ENCODE measurements at places on chromosomes 2 and 18.

DNA sequence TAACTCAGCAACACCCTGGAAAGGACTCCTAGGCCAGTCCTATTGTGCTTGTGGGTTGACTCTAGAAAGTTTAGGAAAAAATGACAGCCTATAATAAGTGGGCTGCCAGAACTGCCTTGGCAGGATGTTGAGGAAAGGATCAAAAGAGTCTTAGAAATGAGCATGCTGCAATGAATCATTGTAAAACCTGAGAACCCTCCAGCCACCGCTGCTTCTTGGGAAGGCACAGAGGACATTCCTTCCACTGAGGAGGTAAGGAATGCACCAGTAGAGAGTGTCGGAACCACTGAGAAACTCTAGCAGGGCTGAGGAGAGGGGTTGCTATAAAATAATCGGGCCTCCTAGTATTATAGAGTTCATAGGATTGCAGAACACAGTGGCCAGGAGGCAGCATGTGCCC is 146.7 kb upstream of the SMIM21 start:
- no peak for DNase-seq

DNA sequence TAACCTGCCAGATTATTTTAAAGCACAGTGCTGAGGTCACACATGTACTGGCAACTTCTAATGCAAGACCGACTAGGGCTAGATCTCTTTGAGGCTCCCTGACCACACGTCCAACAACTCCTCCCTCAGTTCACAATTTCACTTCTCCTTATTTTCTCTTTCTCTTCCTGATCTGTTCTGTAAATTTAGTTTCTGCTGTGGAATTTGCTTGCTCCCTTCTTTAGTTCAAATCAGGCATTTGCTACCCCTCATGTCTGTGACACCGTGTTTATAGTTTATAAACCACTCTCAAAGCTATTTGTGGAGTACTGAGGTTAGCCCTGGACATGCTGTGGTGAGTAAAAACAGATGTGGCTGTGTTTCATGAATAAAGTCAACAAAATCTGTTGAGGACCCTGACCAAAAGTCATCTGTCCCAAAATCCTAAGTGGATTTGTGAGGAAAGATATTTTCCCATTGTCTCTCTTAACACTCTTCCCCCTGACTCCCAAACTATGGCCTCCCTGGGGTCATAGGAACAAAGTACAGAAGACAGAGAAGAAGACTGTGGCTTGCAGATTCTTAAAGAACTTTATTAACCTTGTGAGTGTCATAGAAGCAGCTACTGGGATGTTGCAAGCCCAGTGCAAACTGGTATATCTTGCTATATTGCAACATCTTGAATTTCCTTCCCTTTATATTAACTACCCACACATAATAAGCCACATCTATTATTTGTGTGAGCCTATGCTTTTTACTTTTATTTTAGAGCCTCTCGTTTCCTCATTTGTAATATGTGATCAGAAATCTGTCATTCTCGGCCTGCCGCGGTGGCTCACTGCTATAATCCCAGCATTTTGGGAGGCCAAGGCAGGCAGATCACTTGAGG is 3.5 kb upstream of the NAGK start:
- DNase-seq: no peak

GRCh38 chr2:229610333-229610732 is 104.0 kb downstream of the DNER start:
- DNase-seq: no peak

DNA sequence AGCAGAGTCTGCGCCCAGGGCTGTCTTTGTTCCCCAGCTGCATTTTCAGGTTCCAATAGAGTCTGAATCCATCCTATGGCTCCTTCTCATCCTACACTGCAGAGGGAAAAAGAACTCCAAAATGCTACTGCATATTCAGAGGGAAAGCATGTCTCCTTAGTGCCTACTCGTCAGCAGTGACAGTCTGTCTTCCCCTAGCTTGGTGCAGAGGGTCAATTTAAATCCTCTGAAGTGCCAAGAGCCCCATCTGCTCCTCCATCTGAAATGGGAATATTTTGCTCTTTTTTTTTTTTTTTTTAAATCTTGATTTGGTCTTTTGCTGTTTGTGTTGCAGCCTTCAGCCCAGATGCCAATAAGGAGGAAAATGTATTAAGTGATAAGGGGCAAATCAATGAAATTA is 199.3 kb downstream of the RNF144A start:
- no peak for DNase-seq

GRCh38 chr2:225156853-225157451 is 114.7 kb upstream of the DOCK10 start:
- DNase-seq: no peak

DNA sequence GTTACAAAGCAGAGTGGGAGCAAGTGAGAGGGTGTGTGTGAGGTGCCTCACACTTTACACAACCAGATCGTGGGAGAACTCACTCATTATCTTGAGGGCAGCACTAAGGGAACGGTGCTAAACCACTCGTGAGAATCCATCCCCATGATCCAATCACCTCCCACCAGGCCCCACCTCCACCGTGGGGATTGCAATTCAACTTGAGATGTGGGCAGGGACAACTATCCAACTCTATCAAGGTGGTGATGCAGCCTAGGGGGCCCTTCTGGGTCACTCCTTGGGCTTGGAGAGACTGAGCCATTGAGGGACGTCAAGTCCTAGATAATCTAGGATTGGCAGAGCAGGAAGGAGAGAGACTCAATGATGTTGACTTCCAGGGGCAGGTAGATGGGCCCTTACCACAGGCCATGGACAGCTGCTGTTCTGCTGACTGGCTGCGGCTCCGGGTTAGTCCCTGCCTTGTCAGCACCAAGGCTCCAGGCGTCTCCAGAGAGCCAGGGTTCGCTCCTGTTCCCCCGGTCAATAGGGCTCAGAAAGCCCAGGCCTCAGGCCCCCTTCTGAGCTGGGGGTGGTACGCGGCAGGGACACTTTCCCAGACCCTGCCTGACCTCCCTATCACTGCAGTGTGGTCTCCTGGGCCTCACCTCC is 193.2 kb upstream of the HS6ST1 start:
- no peak for DNase-seq

DNA sequence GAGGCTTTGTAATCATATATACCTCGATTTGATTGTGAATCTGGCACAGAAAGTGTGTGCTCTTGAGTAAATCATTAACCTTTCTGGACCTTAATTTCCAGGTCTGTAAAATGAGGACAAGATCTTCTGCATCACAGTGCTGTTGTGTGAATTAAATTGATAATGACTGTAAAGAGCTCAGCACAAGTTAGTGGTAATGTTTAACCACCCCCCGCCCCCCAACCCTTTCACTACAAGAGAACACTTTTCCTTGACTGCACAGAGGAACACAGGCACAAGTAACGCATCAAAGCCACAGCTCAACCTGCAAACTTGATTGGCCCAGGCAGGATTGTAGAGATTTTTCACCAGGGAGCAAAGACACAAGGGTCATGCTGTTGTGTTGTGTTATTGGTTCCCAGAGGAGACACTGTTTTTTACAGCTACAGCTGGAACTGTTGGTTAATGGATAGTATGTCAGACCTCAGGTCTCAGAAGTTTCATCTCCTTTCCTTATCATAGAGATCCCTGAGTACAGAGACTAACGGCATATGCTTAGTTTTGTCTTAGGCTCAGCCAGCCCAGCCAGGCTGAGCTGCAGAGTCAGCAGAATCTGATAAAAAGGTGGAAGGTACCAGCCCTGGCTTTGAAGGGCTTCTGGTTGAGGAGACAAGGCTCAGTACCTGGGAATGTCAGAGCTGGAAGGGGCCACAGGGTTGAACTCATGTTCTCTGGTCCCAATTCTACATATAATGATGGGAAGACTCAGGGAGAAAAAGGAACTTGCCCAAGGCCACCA is 10.6 kb downstream of the SETBP1 start:
- no peak for DNase-seq

DNA sequence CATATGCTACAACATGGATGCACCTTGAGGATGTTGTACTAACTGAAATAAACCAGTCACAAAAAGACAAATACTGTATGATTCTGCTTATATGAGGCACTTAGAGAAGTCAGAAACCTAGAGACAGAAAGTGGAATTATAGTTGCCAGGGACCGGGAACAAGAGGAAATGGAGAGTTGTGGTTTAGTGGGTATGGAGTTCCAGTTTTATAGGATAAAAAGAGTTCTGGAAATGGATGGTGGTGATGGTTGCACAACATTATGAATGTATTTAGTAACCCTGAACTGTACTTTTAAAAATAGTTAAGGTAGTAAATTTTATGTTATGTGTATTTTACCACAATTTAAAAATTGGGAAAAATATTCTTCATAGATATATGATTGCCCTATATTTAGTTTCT is 97.7 kb downstream of the DPP4 start:
- DNase-seq: no peak

GRCh38 chr2:693606-694005 is 16.4 kb upstream of the TMEM18 start:
- no peak for DNase-seq

DNA sequence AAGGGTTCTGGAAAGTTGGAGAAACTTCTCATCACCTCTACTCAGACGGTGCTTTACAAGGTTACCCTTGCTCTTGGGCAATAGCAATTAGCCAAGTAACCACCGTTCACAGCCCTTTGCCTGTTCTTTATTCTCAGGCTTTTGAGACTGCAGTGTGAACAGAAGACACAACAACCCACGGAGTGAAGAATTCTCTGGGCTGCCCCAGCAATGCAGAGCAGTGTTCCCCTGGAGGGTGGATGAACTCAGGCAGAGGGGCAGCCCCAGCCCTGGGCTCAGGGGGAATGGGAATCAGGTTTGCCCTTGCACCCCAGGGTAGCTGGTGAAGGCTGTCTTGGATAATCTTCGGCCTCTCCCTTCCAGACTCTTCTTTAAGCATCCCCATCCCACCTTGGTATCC is 69.1 kb downstream of the MCFD2 start:
- DNase-seq: no peak

DNA sequence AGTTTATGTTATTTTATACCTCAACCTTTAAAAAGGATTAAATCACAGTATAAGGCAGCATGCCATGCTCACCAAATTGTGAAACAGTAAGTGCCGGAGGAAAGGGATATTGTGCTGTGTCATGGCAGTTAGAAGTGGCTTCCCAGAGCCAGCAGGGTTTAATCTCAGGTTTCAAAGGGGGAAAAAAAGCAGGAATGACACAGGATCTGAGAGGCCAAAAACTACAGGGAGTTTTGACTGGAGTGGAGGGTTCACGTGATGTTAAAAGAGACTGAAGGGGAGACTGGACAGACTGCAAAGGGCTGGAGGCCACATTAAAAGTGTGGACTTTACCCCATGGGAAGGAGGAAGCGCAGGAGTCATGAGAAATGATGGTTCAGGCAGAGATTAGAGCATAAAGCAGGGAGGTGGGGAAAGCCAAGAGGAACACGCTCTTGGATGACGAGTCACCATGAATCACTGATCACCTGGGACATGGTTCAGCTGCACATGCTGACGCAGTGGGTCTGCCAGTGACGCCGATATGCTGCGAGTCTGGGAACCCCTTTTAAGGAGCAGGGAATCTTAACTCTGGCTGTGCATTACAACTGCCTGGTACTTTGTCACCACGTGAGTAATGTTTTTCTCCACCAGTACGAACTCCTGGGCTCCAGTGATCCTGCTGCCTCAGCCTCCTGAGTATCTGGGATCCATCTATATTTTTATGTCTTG is 6.1 kb downstream of the CHMP1B start:
- no peak for DNase-seq

GRCh38 chr18:35624146-35624545 is 42.6 kb downstream of the GALNT1 start:
- DNase-seq: no peak

- DNase-seq: no peak
Observed at GRCh38 chr2:48693645-48694044, 61.9 kb downstream of the LHCGR start.

DNA sequence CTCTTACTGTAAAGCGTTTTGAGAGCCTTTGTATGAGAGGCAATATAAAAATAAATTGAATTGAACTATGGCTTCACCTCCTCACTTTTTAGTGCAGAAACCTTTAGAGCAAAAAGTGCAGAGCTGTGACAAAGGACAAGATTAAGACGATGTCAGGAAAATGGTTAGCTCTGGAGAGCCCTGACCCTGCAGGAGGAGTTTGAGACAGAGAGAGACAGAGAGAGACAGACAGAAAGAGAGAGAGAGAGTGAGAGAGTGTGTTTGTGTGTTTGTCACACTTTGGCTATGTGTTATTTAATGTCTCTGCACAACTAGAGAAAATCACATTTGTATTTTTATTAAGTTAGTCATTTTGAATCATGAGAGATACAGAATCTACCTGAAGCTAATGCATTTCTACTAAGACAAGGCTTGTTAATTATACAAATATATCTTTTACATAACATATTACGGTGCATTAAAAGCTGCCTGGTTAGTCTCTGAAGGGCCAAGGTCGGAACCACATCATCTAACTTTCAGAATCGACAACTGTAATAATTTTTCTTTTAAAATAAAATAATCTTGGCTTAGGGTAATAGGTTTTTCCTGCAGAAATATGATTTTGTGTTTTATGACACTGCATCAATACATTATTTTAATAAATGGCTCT is 423.5 kb upstream of the ZEB2 start:
- no peak for DNase-seq

GRCh38 chr2:201891676-201892075 is 85.3 kb downstream of the CDK15 start:
- DNase-seq: no peak

GRCh38 chr2:105446501-105446900 is 47.6 kb upstream of the FHL2 start:
- no peak for DNase-seq

GRCh38 chr2:167544602-167545001 is 656.3 kb downstream of the XIRP2 start:
- no peak for DNase-seq

DNA sequence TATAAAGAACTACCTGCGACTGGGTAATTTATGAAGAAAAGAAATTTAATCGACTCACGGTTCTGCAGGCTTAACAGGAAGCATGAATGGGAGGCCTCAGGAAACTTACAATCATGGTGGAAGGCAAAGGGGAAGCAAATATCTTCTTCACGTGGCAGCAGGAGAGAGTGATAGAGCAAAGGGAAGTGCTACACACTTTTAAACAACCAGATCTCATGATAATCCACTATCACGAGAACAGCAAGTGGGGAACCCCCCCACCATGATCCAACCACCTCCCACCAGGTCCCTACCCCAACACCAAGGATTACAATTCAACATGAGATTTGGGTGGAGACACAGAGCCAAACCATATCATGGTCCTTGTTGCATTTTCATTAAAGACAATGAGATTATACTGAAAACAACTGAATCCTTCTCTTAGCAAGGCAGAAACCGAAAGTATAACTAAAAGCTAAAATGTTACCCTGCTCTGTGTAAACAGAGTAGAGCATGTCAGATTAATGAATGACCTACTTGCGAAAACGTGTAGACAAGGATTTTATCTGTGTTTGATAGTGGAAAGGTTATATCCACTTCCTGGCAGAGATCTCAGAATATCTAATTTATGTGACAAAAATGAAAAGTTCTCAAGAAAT is 60.1 kb upstream of the RBBP8 start:
- no peak for DNase-seq

All from NCI-H187 (cell line).